ENCODE measurements at places on chromosomes 11 and 22. TPM values are rescaled to one million over a fixed set of nuclear protein-coding genes. Genes with fewer than 3 reads are reported as not detected.
A peak's percentile ranks its signal among the peaks of the same experiment; 100 is the strongest.

Gene ZP1
- not detected for polyA plus RNA-seq

Gene MS4A6E
- not detected for polyA plus RNA-seq

Gene RABL2B
- 78.0 TPM for polyA plus RNA-seq

Gene TMPRSS5
- polyA plus RNA-seq, result 1.7 TPM

Gene SPTBN2
- 71.6 TPM for polyA plus RNA-seq

Gene PANX3
- not detected for polyA plus RNA-seq

Gene FAM180B
- 0.65 TPM for polyA plus RNA-seq

Gene PTGDR2
- 0.34 TPM for polyA plus RNA-seq

- DNase-seq, result no peak
These were observed 18.6 kb upstream of the FOLR1 start for GRCh38 chr11:72173291-72173690.

DNA sequence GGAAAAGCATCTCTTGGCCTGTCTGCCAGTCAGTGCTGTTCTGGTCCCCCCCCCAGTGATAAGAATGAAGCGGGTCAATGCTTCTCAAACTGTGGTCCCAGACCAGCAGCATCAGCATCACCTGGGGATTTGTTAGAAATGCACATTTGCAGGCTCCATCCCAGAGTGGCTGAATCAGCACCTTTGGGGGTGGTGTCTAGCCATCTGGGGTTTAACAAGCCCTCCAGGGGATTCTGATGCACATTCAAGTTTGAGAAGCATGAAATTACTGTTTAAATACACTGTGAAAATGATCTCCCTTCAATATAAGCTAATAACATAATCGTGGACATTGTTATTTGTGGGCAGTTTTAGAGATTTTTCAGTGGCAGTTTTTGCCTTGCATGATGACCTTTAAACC is 133.5 kb downstream of the MYO18B start:
- no peak for DNase-seq

- no peak for DNase-seq
These were observed 184.1 kb upstream of the SYT13 start for GRCh38 chr11:45470151-45470793.

- peak; percentile 70 for DNase-seq
These were observed 22.0 kb downstream of the ST14 start for GRCh38 chr11:130181295-130182272.

DNA sequence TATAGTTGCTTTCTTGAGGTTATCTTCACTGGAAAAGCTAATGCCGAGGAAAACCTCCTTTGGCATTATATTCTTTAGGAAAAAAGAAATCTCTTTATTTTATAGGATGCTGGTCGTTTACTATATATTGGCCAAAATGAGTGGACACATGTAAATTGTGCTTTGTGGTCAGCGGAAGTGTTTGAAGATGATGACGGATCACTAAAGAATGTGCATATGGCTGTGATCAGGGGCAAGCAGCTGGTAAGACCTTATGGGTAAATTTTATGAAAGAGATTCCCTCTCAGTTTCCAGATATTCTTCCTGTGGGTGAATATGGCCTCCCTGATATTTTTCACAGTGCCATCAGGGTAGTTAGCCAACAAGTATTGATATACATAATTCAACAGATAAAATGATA is 29.4 kb upstream of the TTC36 start:
- DNase-seq, result no peak

DNA sequence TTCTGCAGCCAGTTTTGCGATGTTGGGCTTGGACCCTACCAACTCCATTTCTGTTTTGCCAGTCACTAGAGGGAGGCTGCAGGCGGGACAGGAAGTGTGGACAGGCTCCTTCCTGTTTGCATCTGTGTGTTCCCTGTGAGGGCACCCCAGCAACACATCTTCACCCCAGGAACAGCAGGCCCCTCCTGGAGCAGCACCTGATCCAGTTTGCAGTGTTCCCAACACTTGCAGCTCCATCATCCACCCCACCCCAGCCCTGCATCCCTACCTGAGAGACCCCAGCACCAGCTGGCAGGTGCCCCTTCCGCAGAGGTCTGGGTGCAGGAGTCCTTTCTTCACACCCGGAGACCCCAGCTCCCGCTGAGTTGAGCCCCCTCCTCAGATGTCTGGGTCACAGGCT is 7.4 kb upstream of the VSIG10L2 start:
- no peak for DNase-seq

DNA sequence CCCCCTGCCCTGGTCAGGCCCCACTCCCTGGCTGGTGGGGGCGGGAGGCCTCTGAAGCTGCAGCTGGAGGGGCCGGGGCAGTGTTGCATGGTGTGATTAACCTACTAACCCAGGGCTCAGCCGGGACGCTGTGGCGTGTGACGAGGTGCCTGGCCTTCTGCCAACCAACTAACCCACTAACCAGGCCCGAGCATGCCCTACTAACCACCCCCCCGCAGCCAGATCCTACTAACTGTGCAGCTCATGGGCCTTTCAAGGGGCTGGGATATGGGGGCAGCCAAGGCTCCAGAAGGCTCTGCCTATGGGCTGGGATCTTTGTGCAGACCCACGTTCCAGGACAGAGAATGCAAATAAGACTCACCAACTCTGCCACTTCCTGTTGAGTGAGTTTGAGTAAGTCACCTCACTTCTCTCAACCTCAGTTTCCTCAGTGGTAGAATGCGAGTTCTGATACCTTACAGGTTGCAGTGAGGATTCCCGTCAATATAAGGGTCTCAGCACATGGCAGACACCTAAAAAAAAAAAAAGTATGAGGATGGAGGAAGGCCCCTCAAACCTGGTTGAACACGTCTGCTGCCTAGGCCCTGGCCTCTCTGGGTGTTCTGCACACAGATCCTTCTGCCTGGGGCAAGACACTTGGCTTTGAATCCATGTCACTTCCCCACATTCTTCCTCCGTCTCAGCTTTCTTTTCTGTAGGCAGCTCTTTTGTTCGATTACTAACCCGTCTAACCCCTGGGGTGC is 14.1 kb downstream of the MIAT start:
- no peak for DNase-seq

DNA sequence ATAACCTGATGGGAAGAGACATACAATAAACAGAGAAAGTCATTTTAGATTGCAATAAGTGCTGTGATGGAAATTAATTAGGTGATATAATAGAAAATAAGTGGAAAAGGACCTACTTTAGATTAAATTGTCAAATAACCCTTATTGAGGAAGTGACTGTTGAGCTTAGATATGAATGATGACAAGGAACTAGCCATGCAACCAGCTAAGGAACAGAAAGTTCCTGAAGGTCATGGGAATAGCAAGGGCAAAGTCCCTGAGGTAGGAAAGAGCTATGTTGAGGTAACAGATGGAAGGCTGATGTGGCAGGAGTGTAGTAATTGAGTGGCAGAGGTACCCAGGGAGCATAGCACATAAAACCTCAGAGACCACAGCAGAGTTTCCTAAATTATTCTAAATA is 135.2 kb downstream of the WNT11 start:
- no peak for DNase-seq

- no peak for DNase-seq
These were observed 93.6 kb downstream of the DDX10 start for GRCh38 chr11:108758458-108758857.

GRCh38 chr11:96256215-96257011 is 86.6 kb downstream of the MAML2 start:
- DNase-seq, result no peak

DNA sequence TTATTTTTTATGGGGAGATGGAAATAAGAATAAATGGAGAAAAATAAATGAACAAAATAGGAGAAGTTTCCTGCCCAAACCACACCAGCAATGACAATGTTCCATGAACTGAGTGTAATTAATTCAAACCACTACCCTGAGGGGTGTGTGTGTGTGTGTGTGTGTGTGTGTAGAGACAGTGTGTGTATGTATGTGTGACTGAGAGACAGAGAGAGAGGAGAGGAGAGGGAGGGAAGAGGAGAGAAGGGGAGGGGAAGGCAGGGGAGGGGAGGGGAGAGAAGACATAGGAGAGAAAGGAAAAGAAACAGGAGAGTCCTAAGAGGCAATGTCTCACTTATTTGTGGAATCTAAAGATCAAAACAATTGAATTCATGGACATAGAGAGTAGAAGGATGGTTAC is 65.0 kb upstream of the POU2AF1 start:
- no peak for DNase-seq

DNA sequence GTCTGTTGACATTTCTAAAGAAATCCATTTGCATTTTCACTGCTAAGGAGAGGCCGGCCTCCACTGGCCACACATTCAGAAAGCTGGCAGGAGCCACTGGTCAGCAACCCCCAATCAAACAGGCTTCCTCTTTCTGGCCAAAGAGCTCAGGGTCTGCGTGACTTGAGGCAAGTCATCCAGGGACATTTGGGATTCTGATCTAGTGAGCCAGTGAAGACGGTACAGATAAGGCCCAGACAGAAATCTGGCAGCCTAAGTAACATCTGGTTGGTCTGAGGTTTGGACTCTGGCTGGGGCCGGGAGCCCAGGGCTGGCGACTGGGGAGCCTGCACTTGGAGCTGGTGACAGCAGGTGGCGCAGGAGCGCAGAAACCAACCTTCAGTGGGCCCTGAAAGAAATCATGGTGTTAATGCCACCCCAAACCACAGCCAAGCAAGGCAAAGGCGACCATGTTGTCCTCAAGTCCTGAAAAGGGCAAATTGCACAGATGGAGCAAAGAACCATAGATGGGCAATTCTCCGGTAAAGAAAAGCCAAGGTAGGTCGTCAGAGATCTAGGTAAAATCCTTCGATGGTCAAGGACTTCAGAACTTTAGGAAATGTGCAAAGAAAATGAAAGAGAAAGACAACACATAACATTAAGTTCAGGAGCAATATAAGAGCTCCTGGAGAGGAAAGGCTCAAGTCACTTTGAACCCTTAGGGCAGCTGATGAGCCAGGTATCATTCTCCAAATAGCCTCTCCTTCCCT is 99.4 kb upstream of the BLID start:
- peak; percentile 52 for DNase-seq

GRCh38 chr11:93840180-93840579 is 10.2 kb downstream of the VSTM5 start:
- no peak for DNase-seq

- no peak for DNase-seq
These were observed 2.3 kb downstream of the CASTOR1 start for GRCh38 chr22:30286813-30287647.

DNA sequence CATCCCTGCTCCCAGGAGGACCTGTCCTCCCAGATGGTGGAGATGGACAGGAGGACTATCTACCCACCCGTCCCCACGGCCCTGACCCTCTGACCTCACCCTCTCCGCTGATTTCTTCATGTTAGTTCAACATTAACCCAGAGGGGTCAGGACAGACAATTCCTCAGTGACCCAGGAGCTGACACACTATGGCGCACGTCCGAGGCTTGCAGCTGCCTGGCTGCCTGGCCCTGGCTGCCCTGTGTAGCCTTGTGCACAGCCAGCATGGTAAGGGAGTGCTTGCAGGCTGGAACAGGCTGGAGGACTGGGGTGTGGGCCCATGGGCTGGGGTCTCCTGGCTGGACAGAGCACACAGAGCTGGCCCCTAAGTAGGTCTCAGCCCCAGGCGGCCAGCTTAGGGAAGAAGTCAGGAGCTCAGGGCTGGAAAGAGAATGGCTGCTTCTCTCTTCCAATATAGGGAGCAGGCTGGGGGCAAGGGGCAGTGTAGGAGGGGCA is at the start of gene F2:
Gene F2, plus strand, starts transcription at position 166 of the 495 bp plus-strand sequence. Its CDS starts 23 bp downstream, at position 189.
- DNase-seq, result no peak

GRCh38 chr11:35276396-35277145 is 137.6 kb downstream of the CD44 start:
- no peak for DNase-seq

Data from renal pelvis (tissue), 12 donors.